Calu3 (cell line): ENCODE measurements at places on chromosomes 1 and 21.
A peak's percentile ranks its signal among the peaks of the same experiment; 100 is the strongest.

- H3K27me3 ChIP-seq: no peaks in the 10 kb centered on the region
- peaks cover 73% of the 10 kb centered on the region for H3K36me3 ChIP-seq
- peaks cover 47% of the 10 kb centered on the region for H3K4me1 ChIP-seq
- H3K27ac ChIP-seq: peak within 1 kb of the TSS; percentile 98
Observed at GRCh38 chr1:156060937-156061636, at the start of gene RAB25. Gene RAB25, plus strand, starts transcription at chr1:156061160. Its CDS starts 241 bp downstream, at chr1:156061401.

DNA sequence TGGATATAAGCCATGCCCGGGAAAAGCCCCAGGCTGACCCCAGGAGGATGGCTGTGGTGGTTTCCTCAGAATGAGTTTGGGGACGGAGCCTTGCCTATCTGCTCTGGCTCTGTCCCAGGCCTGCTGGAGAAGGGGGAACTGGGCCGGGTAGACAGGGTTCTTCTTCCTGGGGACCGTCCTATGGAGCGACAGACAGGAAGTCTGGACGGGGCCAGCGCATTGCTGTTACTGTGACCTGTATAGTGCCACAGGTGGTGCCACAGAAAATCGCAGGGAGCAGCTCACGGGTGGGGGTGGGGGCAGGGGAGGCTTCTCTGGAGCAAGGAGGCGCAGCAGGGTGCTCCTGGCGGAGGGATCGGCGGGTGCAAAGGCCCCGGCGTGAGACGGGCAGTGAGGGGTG, 36.4 kb downstream of the CFAP74 start:
- H3K4me1 ChIP-seq: no peaks in the 10 kb centered on the region
- DNase-seq: no peak
- H3K4me3 ChIP-seq: no peak overlapping the region

GRCh38 chr1:4745560-4745959, 91.2 kb downstream of the AJAP1 start:
- no peak overlapping the region for H3K27ac ChIP-seq
- H3K4me3 ChIP-seq: no peak overlapping the region
- no peaks in the 10 kb centered on the region for H3K27me3 ChIP-seq
- DNase-seq: no peak
- H3K36me3 ChIP-seq: no peaks in the 10 kb centered on the region
- H3K4me1 ChIP-seq: no peaks in the 10 kb centered on the region

DNA sequence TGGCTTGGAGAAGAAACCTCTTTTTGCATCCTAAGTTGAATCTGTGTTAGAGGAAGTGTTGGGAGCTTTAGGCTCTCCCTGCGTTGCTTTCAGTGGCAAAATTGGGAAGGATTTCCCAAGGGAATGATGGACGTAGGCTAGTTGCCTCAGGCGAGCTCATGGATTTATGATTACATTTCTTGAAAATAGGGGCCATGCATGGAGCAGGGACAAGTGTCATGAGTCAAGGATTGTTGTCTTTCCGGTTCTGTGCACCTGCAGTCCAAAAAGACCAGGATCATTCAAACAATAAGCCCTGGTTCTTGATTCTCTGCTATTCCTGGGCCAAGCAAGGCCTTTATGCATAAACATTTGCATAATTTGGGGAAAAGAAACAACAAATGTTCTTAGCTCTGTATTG, 7.1 kb downstream of the MAN1C1 start:
- H3K4me3 ChIP-seq: no peak overlapping the region
- no peaks in the 10 kb centered on the region for H3K36me3 ChIP-seq
- no peak overlapping the region for H3K27ac ChIP-seq
- peaks cover 79% of the 10 kb centered on the region for H3K27me3 ChIP-seq
- no peaks in the 10 kb centered on the region for H3K4me1 ChIP-seq

DNA sequence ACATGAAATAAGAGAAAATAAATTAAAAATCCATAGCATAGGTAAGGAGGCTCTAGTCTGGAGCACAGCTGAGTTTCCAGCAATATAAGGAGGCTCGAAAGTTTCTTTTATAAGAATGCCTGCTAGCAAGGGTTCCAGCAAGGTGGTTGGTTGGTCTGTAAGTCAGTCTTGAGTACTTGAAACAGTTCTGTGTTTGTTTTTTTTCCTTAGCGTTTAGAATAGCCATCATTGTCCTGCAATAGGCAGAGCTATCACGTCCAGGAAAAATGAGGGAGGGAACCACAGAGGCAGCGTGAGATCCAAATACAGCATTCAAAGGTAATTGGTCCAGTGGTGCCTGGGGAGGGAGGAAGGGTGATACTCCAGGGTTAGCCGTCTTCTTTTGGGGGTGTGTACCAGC, 8.4 kb downstream of the UBE2Q1 start:
- H3K36me3 ChIP-seq: peaks cover 30% of the 10 kb centered on the region
- H3K4me1 ChIP-seq: peaks cover 14% of the 10 kb centered on the region
- H3K27ac ChIP-seq: no peak overlapping the region
- no peak overlapping the region for H3K4me3 ChIP-seq

GRCh38 chr1:38208716-38209632, 162.4 kb upstream of the POU3F1 start:
- no peak overlapping the region for H3K4me3 ChIP-seq
- DNase-seq: no peak
- no peaks in the 10 kb centered on the region for H3K36me3 ChIP-seq
- H3K27me3 ChIP-seq: peaks cover 71% of the 10 kb centered on the region

DNA sequence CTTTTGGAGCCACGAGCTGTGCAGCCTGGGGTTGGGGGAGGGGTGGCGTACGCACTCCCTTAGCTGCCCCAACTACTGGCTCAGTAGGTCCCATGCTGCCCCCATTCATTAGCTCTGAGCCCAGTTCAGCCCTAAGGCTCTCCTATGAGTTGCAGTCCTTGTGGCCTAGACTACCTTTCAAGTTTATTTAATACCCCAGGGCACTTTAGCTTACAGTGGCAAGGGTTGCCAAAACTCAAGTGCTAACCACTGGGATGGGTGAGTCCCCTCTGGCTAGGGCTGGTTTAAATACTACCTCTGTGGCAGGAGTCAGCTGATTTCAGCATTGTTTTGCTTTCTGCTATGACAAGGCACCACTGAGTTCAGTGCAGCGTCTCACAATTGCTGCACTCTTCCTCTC, 118.2 kb downstream of the ODF2L start:
- peaks cover 4% of the 10 kb centered on the region for H3K36me3 ChIP-seq
- DNase-seq: no peak
- H3K4me1 ChIP-seq: no peaks in the 10 kb centered on the region
- H3K4me3 ChIP-seq: no peak overlapping the region
- no peaks in the 10 kb centered on the region for H3K27me3 ChIP-seq

DNA sequence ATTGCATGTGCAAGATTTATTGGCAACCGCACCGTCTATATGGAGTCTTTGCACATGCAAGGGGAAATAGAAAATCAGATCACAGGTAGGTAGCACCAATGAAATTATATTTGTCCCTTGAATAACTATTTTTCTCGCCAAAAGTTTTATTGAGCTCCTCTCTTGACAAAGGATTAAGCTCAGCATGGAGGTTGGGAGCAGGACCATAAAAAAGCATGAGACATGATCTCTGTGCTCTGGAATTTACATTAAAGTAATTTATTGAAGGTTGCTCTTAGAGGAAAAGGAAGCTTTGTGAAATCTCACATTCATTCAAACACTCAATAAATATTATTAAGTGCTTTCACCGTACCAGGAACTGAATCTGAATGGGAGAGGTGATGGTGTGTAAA, 66.0 kb upstream of the UBE2U start:
- no peaks in the 10 kb centered on the region for H3K27me3 ChIP-seq
- H3K4me3 ChIP-seq: no peak overlapping the region
- H3K36me3 ChIP-seq: peaks cover 11% of the 10 kb centered on the region
- no peak for DNase-seq

GRCh38 chr1:117612517-117613248, 6.8 kb downstream of the TENT5C start:
- no peak for DNase-seq
- no peaks in the 10 kb centered on the region for H3K4me1 ChIP-seq

GRCh38 chr1:58592522-58593134, 15.6 kb upstream of the TACSTD2 start:
- H3K4me3 ChIP-seq: no peak overlapping the region
- H3K27me3 ChIP-seq: no peaks in the 10 kb centered on the region
- no peaks in the 10 kb centered on the region for H3K36me3 ChIP-seq
- peak; percentile 76 for DNase-seq
- peak overlapping the region; percentile 6 for H3K27ac ChIP-seq
- peaks cover 37% of the 10 kb centered on the region for H3K4me1 ChIP-seq

DNA sequence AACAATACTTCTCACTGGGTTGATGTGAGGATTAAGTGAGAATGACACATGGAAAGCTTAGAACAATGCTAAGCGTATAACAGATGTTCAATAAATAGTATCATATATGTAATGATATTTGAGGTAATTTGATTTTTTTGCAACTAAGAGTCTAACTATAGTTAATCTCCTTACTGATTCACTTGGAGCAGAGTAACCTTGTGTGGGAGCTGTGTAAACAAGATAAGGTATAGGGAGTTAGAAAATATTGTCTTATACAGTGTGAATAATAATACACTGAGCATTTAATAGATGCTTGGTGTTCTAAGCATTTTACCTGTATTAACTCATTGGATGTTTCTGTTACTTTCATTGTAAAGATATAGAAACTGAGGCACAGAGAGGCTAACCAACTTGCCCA, 15.9 kb downstream of the RALGPS2 start:
- H3K27ac ChIP-seq: no peak overlapping the region
- no peak for DNase-seq

GRCh38 chr1:19623523-19623922, 20.6 kb upstream of the NBL1 start:
- no peaks in the 10 kb centered on the region for H3K27me3 ChIP-seq
- H3K36me3 ChIP-seq: peaks cover 5% of the 10 kb centered on the region
- no peak overlapping the region for H3K27ac ChIP-seq
- no peak for DNase-seq

GRCh38 chr1:72357411-72357810, 75.1 kb upstream of the NEGR1 start:
- no peaks in the 10 kb centered on the region for H3K27me3 ChIP-seq
- no peak overlapping the region for H3K4me3 ChIP-seq
- H3K4me1 ChIP-seq: no peaks in the 10 kb centered on the region
- no peak overlapping the region for H3K27ac ChIP-seq
- no peaks in the 10 kb centered on the region for H3K36me3 ChIP-seq

- DNase-seq: no peak
- no peaks in the 10 kb centered on the region for H3K36me3 ChIP-seq
- no peak overlapping the region for H3K4me3 ChIP-seq
- H3K27ac ChIP-seq: no peak overlapping the region
- H3K27me3 ChIP-seq: peaks cover 10% of the 10 kb centered on the region
- no peaks in the 10 kb centered on the region for H3K4me1 ChIP-seq
Observed at GRCh38 chr1:179637211-179637860, 45.7 kb downstream of the TDRD5 start.

DNA sequence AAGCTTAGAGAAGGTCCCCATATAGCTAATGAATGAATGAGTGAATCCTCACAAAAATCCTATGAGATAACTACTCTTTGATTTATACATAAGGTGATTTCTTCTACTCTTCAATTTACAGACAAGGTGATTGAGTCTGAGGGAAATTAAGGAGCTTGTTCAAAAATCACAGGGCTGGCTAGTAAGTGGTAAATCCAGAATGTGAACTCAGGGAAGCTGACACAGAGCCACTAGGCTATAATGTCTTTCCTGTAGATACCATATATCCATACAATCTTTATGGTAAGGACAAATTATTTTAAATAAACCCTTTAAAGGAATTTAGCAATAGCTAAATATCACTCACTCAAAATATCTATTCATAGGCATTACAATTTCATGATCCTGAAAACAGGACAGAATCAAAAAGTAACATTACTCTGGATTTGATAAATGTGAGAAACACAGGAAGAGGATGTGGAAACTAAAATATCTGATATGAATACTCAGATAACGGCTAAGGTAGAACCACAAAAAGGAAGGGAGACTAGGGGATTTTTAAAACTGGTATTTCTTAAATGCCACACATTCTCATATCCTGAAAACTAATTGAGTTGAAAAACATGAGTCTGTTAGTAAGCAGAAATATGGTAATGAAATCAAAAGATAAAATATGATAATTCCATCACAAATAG, 108.2 kb downstream of the NBPF12 start:
- no peaks in the 10 kb centered on the region for H3K4me1 ChIP-seq
- H3K27ac ChIP-seq: no peak overlapping the region

GRCh38 chr1:111402083-111402482, 25.5 kb downstream of the OVGP1 start:
- DNase-seq: no peak
- no peak overlapping the region for H3K4me3 ChIP-seq
- no peak overlapping the region for H3K27ac ChIP-seq
- H3K36me3 ChIP-seq: no peaks in the 10 kb centered on the region
- peaks cover 7% of the 10 kb centered on the region for H3K4me1 ChIP-seq
- peaks cover 62% of the 10 kb centered on the region for H3K27me3 ChIP-seq

- no peak for DNase-seq
- no peak overlapping the region for H3K4me3 ChIP-seq
- no peaks in the 10 kb centered on the region for H3K36me3 ChIP-seq
- H3K27ac ChIP-seq: no peak overlapping the region
Observed at GRCh38 chr1:195851804-195852203, 756.4 kb downstream of the KCNT2 start.

DNA sequence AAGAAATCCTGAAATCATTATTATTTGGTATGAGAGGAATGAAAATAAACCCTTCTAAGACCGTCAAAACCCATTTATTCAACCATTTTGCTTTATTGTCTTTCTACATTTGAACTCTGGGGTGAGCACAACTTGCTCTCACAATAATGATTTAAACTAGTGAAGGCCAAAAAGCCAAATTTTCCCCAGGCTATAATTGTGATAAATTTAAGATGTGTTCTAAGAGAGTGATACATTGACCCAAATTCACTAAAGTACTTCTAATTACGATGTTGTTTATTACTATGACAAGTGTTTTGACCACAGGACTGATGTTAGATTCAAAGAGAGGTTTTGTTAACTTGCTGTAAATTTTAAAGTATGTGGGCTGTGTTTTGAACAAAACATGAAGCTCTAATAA, 670.9 kb upstream of the NR5A2 start:
- H3K27me3 ChIP-seq: no peaks in the 10 kb centered on the region
- H3K36me3 ChIP-seq: no peaks in the 10 kb centered on the region
- H3K27ac ChIP-seq: no peak overlapping the region
- no peak overlapping the region for H3K4me3 ChIP-seq
- H3K4me1 ChIP-seq: peaks cover 12% of the 10 kb centered on the region

GRCh38 chr21:28731700-28732321, 260.9 kb downstream of the LTN1 start:
- DNase-seq: no peak
- H3K4me3 ChIP-seq: no peak overlapping the region
- H3K36me3 ChIP-seq: no peaks in the 10 kb centered on the region
- H3K27ac ChIP-seq: no peak overlapping the region
- no peaks in the 10 kb centered on the region for H3K4me1 ChIP-seq

GRCh38 chr1:66271904-66272254, 262.1 kb upstream of the SGIP1 start:
- peak overlapping the region; percentile 72 for H3K27ac ChIP-seq
- peak; percentile 17 for DNase-seq
- H3K27me3 ChIP-seq: no peaks in the 10 kb centered on the region
- peaks cover 38% of the 10 kb centered on the region for H3K4me1 ChIP-seq
